ENCODE measurements at places on chromosomes 2 and 18. TPM values are rescaled to one million over a fixed set of nuclear protein-coding genes. Genes with fewer than 3 reads are reported as not detected.

The GPR17 gene
- not detected for total RNA-seq

The CIDEA gene
- total RNA-seq = not detected

The RMC1 gene
- total RNA-seq = 56.3 TPM

The SERPINB10 gene
- total RNA-seq = not detected

The HRH4 gene
- 1.9 TPM for total RNA-seq

The MAB21L4 gene
- not detected for total RNA-seq

The HOXD12 gene
- total RNA-seq = not detected

GRCh38 chr2:217065695-217066405 lies 206.0 kb upstream of the TNP1 start:
- no peak overlapping the region for H3K27ac ChIP-seq
- no peaks in the 10 kb centered on the region for H3K36me3 ChIP-seq
- no peaks in the 10 kb centered on the region for H3K4me1 ChIP-seq
- no peak for DNase-seq

GRCh38 chr2:152505495-152505906 lies 170.5 kb downstream of the FMNL2 start:
- no peaks in the 10 kb centered on the region for H3K27me3 ChIP-seq
- no peaks in the 10 kb centered on the region for H3K36me3 ChIP-seq
- peaks cover 20% of the 10 kb centered on the region for H3K4me1 ChIP-seq
- DNase-seq = no peak
- H3K4me3 ChIP-seq = no peak overlapping the region
- no peak overlapping the region for H3K27ac ChIP-seq

DNA sequence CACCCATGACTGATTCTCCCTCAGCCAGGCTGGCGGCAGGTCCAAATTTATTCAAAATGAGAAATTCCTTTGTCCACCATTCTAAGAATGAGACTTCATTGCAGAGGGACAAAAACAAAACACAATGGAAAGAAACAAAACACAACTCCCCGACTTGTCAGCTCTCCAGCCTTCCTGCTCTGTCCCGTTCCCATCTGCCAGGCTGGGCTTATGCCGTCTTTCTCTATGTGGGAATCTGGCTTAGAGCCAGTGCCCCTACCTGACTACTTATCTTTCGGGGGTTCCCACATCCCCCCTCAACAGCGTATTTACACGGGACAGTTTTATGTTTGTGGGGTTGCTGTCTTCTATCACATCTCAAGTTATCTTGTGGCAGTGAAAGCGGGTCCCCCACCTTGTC lies 13.8 kb downstream of the CELF4 start:
- no peaks in the 10 kb centered on the region for H3K36me3 ChIP-seq
- DNase-seq = no peak
- H3K4me3 ChIP-seq = no peak overlapping the region
- no peak overlapping the region for H3K27ac ChIP-seq
- H3K27me3 ChIP-seq = no peaks in the 10 kb centered on the region

GRCh38 chr2:239953418-239954061 lies 71.6 kb downstream of the NDUFA10 start:
- H3K27ac ChIP-seq = no peak overlapping the region
- no peaks in the 10 kb centered on the region for H3K4me1 ChIP-seq
- no peaks in the 10 kb centered on the region for H3K27me3 ChIP-seq

GRCh38 chr2:120675460-120676130 lies 60.1 kb upstream of the GLI2 start:
- no peak overlapping the region for H3K4me3 ChIP-seq
- peak; percentile 8 for DNase-seq
- peaks cover 3% of the 10 kb centered on the region for H3K27me3 ChIP-seq
- H3K36me3 ChIP-seq = no peaks in the 10 kb centered on the region
- H3K4me1 ChIP-seq = no peaks in the 10 kb centered on the region

- no peaks in the 10 kb centered on the region for H3K4me1 ChIP-seq
- no peaks in the 10 kb centered on the region for H3K36me3 ChIP-seq
- no peak overlapping the region for H3K4me3 ChIP-seq
These were observed 72.2 kb downstream of the HNMT start for GRCh38 chr2:138036522-138036921.

DNA sequence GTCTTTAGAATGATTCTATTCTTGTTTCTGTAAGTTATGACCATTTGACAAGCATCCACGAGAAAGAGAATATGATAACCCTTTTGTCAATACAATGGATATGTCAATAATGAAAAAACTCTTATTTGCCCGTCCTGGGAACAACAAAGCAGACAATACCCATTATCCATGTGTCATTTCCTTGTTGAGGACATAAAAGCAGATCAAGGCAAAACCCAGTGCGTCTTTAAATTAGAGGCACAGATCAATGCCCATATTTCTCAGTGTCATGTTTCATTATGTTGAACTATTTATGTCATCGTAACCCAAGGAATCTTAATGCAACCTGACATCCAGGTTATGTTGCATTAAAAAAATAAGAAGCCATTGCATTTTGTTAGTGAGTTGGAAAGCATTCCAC lies 365.0 kb upstream of the CELF4 start:
- no peaks in the 10 kb centered on the region for H3K27me3 ChIP-seq
- H3K4me3 ChIP-seq = no peak overlapping the region
- no peaks in the 10 kb centered on the region for H3K36me3 ChIP-seq
- H3K4me1 ChIP-seq = no peaks in the 10 kb centered on the region

DNA sequence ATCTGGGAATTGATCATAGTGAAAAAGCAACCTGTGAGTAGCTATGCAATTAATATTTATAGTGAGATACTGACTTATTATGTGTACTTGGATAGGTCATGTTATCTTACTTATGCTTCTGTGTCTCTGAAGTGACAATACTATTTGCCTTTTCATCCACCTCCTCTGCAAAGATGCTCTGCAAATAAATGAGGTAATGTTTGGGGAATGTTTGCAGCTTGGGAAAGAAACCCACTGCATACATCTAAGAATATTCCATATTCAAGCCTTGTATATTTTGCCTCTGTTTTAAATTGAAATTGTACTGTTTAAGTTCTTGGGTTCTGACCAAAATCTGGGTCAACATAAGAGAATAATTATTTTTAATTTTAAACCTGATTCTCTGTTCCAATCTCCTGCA lies 217.4 kb upstream of the DTNA start:
- no peaks in the 10 kb centered on the region for H3K36me3 ChIP-seq
- H3K27ac ChIP-seq = no peak overlapping the region
- H3K4me1 ChIP-seq = peaks cover 4% of the 10 kb centered on the region
- no peak overlapping the region for H3K4me3 ChIP-seq
- H3K27me3 ChIP-seq = peaks cover 34% of the 10 kb centered on the region

DNA sequence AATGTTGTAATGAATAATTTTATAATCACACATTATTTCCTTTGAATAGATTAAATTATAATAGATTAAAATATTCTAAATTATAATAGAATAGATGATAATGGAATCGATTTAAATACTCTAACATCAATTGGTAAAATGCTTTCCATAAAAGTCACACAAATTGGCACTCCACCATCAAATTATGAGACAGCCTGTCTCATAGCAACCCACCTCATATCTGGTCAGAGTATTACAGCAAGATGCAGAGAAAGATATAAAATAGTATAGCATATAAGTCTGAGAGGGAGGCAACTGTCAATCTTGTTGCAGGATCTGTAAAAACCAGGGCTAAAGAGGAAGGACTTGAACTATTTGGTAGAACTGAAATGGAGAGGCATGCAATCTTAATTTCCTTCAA lies 98.4 kb upstream of the NCKAP5 start:
- H3K27ac ChIP-seq = no peak overlapping the region
- no peaks in the 10 kb centered on the region for H3K36me3 ChIP-seq
- no peaks in the 10 kb centered on the region for H3K27me3 ChIP-seq
- no peaks in the 10 kb centered on the region for H3K4me1 ChIP-seq
- DNase-seq = no peak

DNA sequence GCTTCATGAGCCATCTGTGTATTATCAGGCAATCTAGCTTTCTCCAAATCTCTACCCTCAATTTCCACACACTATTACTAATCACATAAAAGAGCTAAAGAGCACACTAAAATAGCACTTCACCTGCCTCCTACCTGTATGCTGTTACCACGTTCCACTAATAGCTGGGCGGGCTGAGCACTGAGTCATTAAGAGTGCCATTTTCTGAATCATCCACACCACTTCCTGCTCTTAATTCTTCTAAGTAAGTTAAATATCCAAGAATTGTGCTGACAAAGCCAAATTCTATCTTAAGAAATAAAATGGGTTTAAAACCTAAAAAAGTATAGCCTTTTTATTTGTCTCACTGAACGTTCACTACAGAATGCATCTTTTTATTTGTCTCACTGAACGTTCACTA lies 35.7 kb downstream of the NOL10 start:
- H3K36me3 ChIP-seq = peaks cover 45% of the 10 kb centered on the region
- DNase-seq = peak; percentile 34
- H3K4me1 ChIP-seq = peaks cover 54% of the 10 kb centered on the region
- peak overlapping the region; percentile 74 for H3K4me3 ChIP-seq
- H3K27me3 ChIP-seq = no peaks in the 10 kb centered on the region

DNA sequence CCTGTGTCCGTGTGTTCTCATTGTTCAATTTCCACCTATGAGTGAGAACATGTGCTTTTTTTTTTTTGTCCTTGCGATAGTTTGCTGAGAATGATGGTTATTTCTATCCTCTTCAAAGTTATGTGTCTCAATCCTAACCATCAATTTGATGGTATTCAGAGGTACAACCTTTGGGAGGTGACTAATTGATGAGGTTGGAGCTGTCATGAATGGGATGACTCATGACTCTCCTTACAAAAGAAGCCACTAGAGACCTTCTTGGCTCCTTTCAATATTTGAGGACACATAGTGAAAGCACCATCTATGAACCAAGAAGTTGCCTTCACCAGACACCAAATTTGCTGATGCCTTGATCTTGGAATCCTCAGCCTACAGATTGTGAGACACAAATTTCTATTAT lies 677.1 kb upstream of the DDX18 start:
- no peaks in the 10 kb centered on the region for H3K4me1 ChIP-seq
- H3K27me3 ChIP-seq = no peaks in the 10 kb centered on the region
- DNase-seq = no peak
- no peak overlapping the region for H3K4me3 ChIP-seq

GRCh38 chr2:236264256-236264655 lies at the start of gene ASB18:
TSS of gene ASB18 (minus strand) at chr2:236264406. CDS start at chr2:236264345, 61 bp downstream.
- no peak for DNase-seq
- H3K4me1 ChIP-seq = no peaks in the 10 kb centered on the region

DNA sequence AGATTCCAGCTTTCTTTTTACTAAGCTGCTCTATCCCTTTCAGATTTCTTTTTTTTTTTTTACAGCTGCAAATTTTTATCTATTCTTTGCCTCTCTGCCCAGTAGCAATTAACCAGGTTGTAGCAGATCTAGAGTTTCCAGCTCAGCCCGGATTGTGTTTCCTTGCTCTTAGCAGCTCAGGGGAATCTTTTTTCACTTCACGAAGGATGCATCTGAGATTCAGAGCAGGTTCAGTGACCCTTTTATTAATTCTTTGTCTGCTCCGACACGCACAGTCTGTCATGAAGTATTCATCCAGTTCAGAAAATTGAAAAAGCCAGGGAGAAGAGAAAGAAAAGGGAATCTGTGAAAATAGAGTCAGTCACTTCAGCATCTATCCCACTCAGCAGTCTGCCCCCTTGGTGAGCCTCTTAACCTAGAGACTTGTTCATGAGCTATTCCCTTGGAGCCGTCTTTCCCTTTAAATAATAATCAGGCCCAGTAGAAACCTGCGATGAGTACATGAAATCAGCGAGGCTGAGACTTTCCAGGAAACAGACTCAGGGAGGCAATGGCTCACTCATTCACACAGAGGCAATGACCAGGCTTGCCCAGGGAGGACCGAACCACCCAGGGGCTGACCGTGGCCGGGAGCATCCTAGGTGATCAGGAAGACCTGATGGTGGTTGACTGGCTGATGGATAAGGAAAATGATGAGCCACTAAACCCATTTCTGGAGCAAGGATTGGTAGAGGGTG lies 103.4 kb upstream of the ITGA6 start:
- H3K27ac ChIP-seq = no peak overlapping the region
- H3K4me3 ChIP-seq = no peak overlapping the region
- peaks cover 2% of the 10 kb centered on the region for H3K27me3 ChIP-seq
- no peaks in the 10 kb centered on the region for H3K36me3 ChIP-seq

DNA sequence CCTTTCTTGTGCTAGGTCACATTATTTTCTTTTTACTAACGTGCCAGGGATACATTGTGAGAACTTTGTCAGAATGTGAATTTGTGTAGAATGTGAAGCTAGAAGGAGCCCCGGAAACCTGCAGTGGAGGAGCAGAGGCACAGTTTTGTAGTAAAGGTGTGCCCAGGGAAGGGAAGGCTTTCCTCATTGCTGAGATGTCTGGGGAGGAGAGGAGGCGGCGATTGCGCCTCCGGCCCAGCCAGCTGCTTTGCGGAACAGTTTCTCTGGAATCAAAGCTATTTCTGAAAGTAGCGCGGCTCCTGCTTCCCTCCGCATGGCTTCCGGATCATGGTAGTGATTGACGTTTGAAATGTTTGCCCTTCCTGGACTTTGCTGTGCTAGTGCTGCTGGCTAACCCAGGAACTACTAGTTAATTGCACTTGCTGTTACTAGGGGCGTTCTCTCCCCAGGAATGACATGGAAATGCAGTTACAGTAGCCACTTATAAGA lies 83.1 kb upstream of the RBM44 start:
- H3K27ac ChIP-seq = peak overlapping the region; percentile 9
- no peaks in the 10 kb centered on the region for H3K27me3 ChIP-seq
- H3K4me1 ChIP-seq = peaks cover 46% of the 10 kb centered on the region
- DNase-seq = no peak
- H3K4me3 ChIP-seq = peak overlapping the region; percentile 19
- peaks cover 33% of the 10 kb centered on the region for H3K36me3 ChIP-seq

- peaks cover 7% of the 10 kb centered on the region for H3K27me3 ChIP-seq
- peaks cover 7% of the 10 kb centered on the region for H3K4me1 ChIP-seq
- no peak overlapping the region for H3K4me3 ChIP-seq
- H3K27ac ChIP-seq = no peak overlapping the region
- H3K36me3 ChIP-seq = no peaks in the 10 kb centered on the region
These were observed 138.1 kb downstream of the INO80D start for GRCh38 chr2:205947621-205948495.
